Fibroblast of skin of right quadriceps (primary cell): ENCODE measurements at places on chromosomes 5 and 9.
A peak's percentile ranks its signal among the peaks of the same experiment; 100 is the strongest.

GRCh38 chr5:82387819-82388166 lies 109.6 kb upstream of the RPS23 start:
- no peak for DNase-seq

DNA sequence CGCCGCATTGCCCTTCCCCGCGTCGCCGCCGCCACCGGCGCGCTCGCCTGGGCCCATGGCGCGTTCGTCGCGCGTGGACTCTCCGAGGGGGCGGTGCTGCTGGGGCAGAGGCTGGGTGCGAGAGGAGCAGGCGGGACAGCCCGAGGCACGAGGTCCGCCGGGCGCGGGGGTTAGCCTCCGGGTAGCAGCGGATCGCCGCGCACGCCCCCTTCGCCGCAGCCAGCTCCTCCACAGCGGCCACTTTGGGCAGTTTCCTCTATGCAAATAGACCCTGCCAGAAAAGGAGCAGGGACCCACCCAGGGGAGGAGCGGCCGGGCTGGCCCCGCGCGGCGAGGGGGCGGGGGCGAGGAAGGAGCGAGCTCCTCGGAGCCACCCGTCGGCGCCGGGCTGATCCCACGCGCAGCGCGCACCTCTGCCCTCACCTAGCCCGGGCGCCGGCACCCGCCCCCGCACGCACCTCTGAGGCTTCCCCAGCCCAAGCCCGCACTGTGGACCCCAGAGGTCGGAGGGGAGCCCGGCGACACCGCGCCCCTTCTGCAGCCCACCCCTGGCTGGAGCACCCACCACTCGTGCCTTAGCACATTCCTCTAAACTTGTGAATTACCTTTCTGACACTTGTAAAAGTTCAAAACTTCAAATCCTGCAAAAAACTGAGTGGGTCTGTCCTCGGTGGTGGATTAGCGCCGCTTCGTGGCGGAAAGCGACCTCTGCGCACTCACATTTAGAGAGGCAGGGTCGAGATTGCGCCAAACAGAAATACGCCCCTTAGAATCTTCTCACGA lies at the start of gene COL23A1:
TSS of gene COL23A1 (minus strand) at position 253 of the 783 bp plus-strand sequence.
- DNase-seq: peak; percentile 50

GRCh38 chr9:132087438-132088030 lies 7.9 kb upstream of the MED27 start:
- no peak for DNase-seq

GRCh38 chr5:10533226-10533625 lies 30.6 kb upstream of the ANKRD33B start:
- DNase-seq: no peak

DNA sequence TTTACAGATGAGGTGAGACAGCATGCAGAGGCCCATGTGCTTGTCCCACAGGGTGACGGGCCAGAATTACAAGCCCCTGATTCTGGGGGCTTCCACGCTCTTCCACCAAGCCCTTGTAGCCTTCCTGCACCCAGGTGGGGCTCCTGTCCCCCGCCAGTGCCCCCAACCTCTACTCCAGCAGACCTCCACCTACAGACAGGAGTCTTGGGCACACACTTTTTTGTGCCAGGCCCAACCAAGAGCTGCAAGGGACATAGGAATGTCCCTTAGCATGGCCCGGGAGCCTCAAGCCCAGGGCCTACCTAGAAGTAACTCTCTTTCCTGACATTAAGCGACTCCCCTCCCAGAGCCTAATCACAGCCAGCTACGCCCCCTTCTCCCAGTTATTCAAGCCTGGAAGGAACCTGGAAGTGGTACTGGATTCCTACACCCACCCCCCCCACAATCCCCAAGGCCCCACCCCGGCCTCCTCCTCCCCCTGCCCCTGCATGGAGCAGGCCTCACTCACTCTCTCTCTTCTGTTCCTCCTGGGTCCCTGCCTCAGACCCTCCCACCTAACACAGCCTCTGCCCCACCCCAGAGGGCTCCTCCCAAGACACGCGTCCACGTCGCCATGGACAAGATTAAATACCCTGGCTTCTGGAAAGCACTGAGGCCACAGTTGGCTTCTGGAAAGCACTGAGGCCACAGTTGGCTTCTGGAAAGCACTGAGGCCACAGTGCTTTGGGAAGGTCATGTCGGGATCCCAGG lies 30.5 kb downstream of the ADAMTS2 start:
- DNase-seq: peak; percentile 17

DNA sequence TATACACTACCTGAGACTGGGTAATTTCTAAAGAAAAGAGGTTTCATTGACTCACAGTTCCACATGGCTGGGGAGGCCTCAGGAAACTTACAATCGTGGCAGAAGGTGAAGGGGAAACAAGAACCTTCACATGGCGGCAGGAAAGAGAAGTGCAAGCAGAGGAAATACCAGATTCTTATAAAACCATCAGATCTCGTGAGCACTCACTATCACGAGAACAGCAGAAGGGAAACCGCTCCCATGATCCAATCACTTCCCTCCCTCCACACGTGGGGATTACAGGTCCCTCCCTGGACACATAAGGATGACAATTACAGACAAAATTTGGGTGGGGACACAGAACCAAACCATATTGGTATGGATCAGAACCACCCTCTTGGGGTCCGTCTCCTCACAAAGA lies 44.2 kb upstream of the SPIN1 start:
- no peak for DNase-seq

DNA sequence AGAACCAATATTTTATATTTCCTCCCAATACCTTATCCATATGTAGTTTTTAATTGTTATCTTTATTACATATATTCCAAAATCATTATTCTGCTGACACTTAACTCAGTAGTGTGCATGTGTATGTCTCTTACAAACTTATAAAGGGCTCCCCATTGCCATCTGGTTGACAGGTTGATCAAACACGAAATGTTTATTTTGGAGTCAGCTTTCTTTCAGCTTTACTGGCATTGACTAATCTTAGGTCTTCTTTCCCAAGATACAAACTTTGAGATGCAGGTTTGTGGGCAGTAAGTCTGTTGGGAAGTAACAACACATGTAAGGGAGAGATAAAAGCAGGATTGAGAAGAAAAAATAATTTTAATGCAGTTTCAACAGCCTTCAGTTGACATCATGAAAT lies 716.0 kb upstream of the CHD1 start:
- DNase-seq: no peak

DNA sequence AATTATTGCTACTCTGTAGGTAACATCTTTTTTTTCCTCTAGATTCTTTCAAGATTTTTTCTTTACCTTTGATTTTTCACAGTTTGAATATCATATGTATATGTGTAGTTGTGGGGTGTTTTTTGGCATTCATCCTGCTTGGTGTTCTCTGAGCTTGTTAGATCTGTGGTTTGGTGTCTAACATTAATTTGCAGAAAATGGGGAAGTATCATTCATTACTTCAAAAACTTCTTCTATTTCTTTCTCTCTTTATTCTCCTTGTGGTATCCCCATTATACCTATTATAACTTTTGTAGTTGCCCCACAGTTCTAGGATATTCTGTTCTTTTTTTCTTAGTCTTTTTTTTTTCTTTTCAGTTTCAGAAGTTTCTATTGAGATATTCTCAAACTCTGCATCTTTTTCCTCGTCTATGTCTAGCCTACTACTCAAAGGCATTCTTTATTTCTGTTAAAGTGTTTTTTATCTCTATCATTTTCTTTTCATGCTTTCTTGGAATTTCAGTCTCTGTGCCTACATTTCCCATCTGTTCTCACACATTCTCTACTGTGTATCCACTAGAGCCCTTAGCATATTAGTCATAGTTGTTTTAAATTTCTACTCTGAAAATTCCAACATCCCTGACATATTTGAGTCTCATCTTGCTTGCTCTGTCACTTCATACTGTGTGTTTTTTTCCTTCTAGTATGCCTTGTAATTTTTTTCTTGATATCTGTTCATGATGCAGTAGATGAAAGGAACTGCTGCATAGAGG lies 60.1 kb upstream of the GNA14 start:
- peak; percentile 64 for DNase-seq

- no peak for DNase-seq
Measured at GRCh38 chr5:127133071-127133470, 59.8 kb upstream of the C5orf63 start.

DNA sequence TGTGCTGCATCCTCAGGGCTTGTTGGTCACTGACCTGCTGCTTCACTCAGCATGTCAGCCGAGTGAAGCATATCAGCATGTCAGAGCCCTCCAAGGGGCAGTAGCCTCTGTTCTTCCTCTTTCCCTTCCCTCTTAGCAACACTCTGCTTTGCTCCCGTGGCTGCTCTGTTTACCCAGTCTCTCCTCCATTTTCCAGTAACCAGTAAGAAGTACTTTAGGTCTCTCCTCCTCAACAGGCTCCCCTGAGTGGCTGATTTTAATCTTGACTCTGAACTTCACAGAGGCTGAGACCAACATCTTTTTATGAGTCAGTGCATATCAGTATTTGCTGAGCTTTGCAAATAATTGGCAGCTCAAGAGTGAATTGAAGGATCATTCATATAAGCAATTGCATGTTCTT lies 18.6 kb upstream of the ADRB2 start:
- no peak for DNase-seq

GRCh38 chr5:138662599-138662998 lies 87.4 kb upstream of the HSPA9 start:
- DNase-seq: no peak

DNA sequence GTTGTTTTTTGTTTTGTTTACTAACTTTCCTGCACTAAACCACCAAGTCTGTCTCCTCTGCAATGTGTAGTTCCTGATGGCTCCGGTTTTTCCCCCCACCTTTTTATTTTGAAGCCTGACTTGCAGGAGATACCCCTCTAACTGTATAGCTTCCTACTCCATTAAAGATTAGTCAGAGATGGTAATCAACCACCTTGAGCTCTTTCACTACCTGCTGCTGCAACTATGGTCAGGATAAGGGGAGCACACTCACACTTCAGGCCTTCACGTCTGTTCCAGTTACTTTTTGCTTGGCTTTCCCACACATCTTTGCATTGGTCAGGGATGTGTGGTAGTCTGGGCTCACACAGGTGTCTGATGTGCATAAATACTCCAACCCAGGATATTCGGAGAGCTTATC lies 63.4 kb downstream of the NR6A1 start:
- DNase-seq: no peak

DNA sequence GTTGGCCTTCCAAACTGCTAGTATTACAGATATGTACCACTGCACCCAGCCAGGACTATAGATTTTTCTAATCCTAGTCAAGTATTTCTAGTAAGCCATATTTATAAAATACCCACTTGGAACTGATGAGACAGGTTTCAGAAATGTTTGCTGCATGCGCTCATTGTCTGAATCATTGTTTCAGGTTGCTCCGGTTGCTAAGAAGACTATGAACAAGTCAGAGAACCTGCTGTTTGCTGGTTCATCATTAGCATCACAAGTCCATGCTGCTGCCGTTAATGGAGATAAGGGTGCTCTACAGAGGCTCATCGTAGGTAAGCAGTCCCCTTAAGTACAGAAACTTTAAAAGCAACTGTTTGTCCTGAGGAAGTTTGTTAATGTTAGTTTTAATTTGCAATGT lies 5.3 kb downstream of the INVS start:
- DNase-seq: peak; percentile 4

- peak; percentile 77 for DNase-seq
Measured at GRCh38 chr5:173781816-173782670, 106.1 kb upstream of the CPEB4 start.

DNA sequence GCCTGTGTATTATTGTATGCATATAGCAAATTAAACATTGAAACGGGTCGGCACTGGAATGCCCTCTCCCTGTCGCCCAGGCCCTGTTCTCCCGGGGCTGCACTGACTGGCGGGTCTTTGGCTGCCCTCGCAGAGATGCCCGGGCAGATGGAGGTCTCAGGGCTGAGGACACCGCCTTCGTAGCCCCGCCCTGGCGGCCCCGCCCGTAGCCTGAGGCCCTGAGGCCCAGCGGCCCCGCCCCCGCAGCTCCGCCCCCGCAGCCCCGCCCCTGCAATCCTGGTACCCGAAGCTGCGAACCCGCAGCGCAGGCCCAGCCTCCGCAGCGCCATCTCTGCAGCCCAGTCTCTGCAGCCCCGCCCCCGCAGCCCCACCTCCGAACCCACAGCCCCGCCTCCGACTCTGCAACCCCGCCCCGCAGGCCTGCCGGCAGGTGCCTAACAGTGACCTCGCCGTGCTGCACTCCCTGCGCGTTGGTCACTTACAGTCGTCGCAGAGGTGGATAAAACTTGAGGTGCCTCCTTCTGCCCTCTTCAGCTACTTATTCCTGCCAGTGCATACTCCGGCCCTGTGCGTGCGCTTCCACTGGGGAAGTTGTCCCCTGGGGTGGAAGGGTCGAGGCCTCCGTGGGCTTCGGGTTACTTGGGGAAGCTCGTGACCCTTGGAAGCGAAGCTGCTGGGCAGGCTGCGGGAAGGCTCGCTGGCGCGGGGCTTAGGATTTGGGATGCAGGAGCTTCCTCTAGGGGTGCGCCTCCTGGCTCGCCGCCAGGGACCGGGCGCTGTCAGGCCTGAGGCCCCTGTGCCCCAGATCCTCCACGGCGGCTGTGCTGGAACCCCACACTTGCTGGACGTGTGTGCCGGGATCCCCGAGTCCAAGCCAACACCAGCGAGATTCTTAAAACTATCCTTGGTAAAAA lies 72.3 kb downstream of the ICE1 start:
- DNase-seq: peak; percentile 40

GRCh38 chr5:29367176-29367833 lies 1826.2 kb upstream of the CDH6 start:
- DNase-seq: no peak

DNA sequence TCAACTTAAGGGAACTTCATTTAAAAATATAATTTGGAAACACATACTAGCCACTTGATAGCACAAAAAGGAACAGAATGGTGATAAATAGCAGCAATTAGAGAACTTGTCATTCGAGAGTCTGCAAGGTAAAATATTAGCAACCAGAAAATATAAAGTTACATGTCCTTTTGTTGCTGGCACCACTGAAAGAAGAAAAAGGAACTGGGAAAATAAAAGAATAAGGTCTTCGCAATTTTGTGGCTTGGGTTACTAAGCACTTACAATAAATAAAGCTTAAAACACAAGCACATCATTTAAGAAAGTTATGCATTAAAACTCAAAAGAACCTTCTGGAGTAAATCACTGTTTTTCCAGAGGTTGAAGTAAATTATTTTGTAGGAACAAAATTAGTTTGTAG lies 149.9 kb upstream of the FBN2 start:
- DNase-seq: no peak

- no peak for DNase-seq
Measured at GRCh38 chr5:102866237-102866600, 111.1 kb downstream of the PAM start.

DNA sequence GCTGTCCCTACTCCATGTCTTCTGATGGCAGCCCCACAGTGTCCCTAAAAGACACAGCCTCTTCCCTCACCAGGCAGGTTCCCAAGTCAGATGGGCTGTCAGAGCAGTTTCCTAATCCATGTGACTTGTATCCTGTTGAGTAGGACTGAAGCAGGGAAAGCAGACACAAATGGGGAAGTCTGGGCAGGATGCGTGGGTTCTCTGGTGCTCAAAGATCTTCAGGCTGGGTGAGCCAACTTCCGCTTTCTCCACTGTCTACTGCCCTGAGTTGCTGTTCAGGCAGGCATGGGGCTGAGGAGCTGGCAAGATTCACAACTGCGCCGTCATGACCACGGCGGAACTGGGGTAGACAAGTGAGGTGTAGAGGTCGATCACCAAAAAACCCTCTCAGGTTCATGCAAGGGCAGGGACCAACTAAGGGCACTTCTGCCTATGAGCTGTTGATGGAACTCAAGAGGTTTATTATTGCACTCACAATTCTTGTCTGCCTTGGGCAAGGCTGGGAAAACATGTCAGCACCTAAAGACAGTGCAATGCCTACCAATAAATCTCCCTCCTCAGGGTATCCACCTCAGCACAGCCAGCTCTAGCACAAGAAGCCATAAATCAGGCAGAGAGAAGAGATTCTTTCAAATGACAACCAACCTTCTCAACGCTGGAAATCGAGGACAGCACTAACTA lies 83.4 kb downstream of the RAPGEF1 start:
- no peak for DNase-seq
